ENCODE measurements at places on chromosomes 7 and 10.

GRCh38 chr10:110461088-110461487 is 36.6 kb upstream of the DUSP5 start:
- DNase-seq: no peak

DNA sequence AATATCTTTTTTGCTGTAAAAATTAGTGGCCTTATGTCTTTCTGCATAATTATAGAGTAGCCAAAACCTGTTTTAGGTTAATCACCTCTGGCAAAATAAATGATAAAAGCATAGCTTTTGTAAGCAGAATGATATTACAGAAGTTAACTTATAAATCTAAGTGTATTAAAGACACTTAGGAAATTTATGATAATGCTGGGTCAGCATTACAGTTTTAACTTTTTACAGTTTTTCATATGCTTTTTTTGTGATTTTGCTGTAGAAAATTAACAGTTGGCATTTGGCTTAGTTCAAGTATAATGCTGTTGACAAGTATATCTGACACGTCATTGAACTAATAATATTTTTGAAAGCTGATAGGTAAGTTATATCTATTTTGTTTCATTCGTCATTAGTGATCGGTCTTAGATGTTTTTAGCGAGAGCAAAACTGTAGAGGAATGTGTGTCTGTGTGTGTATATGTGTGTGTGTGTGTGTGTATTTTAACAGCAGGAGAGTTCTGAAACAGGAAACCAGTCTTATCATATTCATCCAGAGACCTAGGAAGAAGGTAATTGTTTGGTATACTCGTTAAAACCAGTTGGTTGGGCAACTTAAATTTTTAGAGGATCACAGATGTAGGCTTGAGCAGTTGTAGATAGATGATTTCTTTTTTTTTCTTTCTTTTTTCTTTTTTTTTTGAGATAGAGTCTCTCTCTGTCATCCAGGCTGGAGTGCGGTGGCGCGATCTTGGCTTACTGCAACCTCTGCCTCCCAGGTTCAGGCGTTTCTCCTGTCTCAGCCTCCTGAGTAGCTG is 15.4 kb downstream of the PTEN start:
- DNase-seq: peak; percentile 52

GRCh38 chr7:20201380-20201779 is 15.8 kb downstream of the MACC1 start:
- no peak for DNase-seq

DNA sequence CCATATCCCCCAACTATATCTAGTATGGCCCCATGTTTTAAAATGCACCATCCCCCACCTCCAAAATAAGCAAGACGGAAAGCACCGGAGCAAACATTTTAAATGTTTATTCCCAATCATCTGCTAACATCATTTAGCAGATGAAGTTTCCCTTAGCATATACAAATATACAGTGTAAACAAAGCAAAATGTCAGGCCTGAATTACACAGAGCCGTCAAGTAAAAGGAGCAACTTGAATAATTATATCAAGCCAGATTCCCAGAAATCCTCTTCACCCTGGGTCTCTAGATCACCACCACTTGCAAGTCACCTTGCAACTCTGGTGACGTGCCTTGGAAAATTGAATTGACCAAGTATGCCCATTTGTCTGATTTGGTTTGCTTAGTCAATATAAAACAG is 91.6 kb upstream of the COL1A2 start:
- DNase-seq: no peak

GRCh38 chr7:24709585-24710360 is 47.5 kb downstream of the GSDME start:
- no peak for DNase-seq

- peak; percentile 64 for DNase-seq
Observed at GRCh38 chr7:98841179-98841997, 28.4 kb downstream of the TMEM130 start.

- DNase-seq: no peak
Observed at GRCh38 chr10:49160814-49161213, 27.0 kb upstream of the FAM170B start.

DNA sequence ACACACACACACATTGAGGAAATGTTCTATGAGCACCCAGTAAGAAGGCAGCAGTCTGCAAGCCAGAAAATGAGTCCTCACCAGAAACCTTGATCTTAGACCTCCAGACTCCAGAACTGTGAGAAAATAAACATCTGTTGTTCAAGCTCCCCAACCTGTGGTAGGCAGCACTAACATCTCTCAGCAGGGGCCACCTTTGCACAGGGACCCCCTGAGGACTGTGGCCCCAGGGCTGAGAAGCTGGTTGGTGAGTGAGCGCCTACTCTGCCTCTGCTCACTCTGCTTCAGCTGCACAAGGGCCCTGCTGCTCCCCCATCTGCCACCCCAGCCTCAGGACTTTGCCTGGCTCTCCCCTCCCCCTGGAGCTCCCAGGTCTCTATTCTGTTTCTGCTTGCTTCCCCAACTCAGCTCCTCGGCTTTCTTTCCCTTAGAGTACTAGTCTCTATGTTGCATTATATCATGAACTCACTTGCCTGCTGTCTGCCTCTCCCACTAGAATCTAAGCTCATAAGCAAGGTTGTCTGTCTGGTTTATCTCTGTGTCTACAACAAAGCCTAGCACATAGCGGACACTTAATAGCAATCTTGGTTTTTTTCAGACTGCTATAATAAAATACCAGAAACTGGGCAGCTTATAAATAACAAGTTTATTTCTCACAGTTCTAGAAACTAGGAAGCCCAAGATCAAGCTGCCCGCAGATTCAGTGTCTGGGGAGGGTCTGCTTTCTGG is 40.4 kb upstream of the PRLHR start:
- no peak for DNase-seq

DNA sequence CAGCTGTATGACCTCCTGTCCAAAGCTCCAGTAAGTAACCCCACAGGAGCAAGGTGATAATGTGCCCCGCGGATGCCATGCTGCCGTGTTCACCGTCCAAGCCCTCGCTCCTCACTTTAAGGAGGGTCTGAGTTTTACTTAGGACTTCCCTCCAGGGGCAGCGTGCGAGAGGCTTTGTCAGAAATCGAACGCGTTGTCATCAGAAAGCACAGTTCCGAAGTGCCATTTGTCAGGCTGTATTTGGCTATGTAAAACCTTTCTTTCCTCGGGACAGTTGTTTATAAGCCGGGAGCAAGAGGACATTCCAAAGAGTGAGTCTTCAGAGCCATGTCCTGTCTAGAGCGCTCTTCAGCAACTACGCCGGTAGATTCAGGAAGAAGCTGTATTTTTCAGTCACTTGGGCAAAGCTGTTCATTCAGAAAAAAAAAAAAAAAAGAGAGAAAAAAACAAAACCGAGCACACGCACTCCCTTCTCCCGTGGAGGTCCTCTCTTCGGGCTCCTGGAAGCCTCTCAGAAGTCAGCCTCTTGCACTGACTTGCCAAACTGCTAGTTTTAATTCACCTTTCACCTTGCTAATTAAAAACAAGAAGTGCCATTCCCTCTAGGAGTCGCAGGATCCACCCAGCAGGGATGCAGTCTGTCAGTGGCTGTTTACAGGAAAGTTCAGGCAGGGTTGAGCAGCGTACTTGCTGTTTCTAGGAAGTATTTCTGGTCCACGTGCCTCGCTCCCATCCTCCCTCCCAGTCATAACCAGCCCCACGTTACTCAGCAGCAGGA is at the start of gene SEMA3E:
Gene SEMA3E (minus strand): TSS at position 676 of the 778 bp plus-strand sequence.
- no peak for DNase-seq

GRCh38 chr10:110069502-110069982 is 61.8 kb downstream of the ADD3 start:
- DNase-seq: peak; percentile 42

GRCh38 chr7:114956702-114957101 is 34.8 kb downstream of the MDFIC start:
- DNase-seq: no peak

GRCh38 chr10:86207226-86207625 is 159.4 kb downstream of the GRID1 start:
- no peak for DNase-seq

DNA sequence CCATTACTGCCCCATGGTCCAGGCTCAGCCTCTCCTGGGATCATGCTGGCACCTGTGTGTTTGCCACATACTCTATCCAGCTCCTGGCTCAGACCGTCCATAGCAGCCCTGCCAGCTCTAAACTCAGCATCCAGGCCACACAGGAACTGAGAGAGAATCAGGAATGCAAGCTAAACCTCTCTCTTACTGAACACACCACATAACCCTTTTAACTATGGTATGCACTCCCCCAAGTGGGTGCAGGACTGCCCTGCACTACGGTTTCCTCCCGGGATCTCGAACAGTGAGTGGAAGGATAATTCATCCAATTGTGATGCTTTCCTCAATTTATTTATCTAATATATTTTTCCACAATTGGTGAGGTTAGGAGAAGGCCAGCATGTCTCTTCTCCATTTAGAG is 17.1 kb upstream of the ZNF800 start:
- DNase-seq: peak; percentile 45

Data from MV-4-11 (cell line).